Left ventricle myocardium inferior (tissue), 1 donor: ENCODE measurements at places on chromosomes 11 and 22. TPM values are rescaled to one million over a fixed set of nuclear protein-coding genes. Genes with fewer than 3 reads are reported as not detected.
A peak's percentile ranks its signal among the peaks of the same experiment; 100 is the strongest.

- H3K36me3 ChIP-seq, result no peaks in the 10 kb centered on the region
- no peaks in the 10 kb centered on the region for H3K27me3 ChIP-seq
- H3K4me3 ChIP-seq, result no peak overlapping the region
These were observed 69.2 kb upstream of the CCDC90B start for GRCh38 chr11:83355391-83355790.

DNA sequence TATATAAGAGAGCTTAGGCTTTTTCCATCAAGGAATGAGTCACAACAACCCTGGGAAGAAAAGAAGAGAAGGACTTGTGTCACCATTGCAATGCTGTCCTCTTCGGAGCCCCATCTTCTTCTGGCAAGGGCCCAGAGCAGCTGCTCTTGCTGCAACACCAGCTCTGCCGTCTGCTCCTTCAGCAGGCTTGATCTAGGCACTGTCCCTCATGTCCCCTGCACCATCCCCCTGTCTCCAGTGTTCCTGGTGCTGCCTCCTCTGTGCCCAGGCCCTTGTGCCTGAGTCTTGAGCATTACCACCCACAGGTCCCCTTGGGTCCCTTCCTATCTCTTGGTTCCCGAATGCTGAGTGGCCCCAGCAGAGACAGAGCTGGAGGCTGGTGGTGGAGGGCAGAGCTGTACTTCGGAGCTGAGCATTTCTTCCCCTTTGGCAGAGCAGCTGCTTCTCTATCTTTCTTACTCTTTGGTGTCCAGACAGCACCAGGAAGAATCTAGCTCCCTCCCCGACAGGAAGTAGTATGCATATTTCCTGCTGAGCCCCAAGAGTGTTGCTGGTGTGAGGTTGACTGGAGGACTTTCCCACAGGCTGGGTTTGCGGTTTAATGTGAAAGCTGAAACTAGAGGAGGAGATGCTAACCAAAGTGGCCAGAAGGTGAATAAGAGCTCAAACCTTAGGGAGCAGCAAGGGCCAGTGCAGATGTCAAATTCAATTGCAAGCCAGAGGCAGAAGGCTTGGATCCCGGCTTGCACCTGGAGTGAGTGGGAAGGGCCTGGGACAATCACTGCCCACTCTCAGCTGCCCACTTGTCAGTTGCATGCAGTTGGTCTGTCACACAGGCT, 27.8 kb downstream of the WEE1 start:
- no peak for DNase-seq
- no peak overlapping the region for H3K4me3 ChIP-seq
- H3K27me3 ChIP-seq, result no peaks in the 10 kb centered on the region
- H3K4me1 ChIP-seq, result peaks cover 8% of the 10 kb centered on the region
- no peaks in the 10 kb centered on the region for H3K36me3 ChIP-seq

Gene GPR137
- total RNA-seq, result 28.4 TPM

DNA sequence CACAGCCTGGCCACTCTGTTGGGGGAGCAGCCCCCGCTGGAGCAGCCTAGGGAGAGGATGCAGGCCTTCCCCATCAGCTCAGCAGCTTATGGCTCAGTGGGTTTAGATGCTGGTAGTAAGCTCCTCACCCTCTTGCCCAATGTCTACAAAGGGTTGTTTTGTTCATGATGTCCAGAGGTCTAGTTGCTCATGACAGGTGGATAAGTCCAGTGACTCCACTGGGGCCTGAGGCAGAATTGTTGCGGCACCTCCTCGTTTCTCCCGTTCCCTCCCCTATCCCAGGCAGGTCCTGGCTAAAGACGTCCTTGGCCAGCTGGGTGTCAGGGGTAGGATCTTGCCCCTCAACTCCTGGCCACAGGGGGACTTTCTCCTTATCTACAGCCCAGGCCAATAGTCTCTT, 233.5 kb upstream of the B3GAT1 start:
- DNase-seq, result no peak
- peaks cover 98% of the 10 kb centered on the region for H3K27me3 ChIP-seq
- no peaks in the 10 kb centered on the region for H3K36me3 ChIP-seq
- peaks cover 12% of the 10 kb centered on the region for H3K4me1 ChIP-seq

GRCh38 chr22:27598792-27599191, 202.8 kb downstream of the MN1 start:
- H3K27me3 ChIP-seq, result peaks cover 18% of the 10 kb centered on the region
- no peak overlapping the region for H3K27ac ChIP-seq
- no peaks in the 10 kb centered on the region for H3K36me3 ChIP-seq
- H3K4me1 ChIP-seq, result no peaks in the 10 kb centered on the region
- no peak overlapping the region for H3K4me3 ChIP-seq

DNA sequence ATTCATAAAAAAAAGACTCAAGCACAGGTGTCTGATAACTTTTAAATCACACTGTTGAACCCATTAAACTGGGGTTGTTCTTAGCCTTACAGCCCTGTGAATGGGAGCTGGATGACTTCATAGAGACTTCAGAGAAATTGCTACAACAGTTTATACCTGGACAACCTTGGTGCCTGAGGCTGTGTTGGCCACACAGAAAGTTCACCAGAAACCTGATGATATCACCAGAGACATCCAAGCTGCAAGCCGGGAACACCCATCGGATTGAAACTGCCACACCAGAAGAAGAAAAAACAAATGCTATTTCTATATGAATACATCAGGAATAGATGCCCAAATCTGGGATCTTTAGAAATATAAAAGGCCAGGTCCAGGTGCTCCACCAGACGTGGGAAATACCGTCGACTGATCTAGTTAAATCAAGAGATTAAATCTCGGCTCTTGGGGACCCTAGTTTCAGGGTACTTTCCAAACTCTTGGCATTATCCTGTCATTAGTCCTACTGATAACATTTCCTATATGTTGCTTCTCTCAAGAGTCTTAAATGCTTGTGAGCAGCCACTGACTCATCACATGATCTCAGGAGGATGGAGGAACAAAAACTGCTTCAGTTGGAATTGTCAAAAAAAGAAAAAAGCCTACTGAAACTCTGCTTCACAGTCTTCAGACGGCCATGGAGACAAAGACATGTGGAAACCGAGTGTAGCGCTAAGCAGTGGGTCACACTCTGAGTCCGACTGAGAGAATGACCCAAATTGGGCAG, 28.6 kb upstream of the APOL5 start:
- no peak for DNase-seq
- peaks cover 7% of the 10 kb centered on the region for H3K4me1 ChIP-seq
- H3K4me3 ChIP-seq, result no peak overlapping the region
- no peak overlapping the region for H3K27ac ChIP-seq

GRCh38 chr11:61359516-61359915, 2.2 kb downstream of the CYB561A3 start:
- H3K36me3 ChIP-seq, result peaks cover 12% of the 10 kb centered on the region
- no peak overlapping the region for H3K4me3 ChIP-seq
- no peaks in the 10 kb centered on the region for H3K27me3 ChIP-seq
- peaks cover 43% of the 10 kb centered on the region for H3K4me1 ChIP-seq

DNA sequence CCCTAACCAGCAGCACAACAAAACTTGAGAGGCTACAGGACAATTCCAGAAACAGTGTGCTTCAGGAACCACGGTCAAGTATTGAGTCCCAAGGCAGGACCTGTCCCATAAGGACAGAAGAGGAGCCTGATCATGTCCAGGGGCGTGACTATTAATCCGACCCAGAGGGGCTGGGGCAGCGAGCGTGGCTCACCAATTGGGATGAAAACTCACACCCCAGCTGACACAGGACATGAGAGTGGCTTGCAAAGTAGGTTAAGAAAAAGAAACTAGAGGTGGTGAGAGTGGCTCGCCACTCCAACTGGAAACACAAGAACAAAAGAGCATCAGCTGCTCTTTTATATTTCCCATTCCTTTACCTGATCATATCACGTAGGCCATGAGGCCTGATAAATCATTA, 16.0 kb upstream of the FEZ1 start:
- no peak for DNase-seq
- no peaks in the 10 kb centered on the region for H3K36me3 ChIP-seq
- H3K4me3 ChIP-seq, result no peak overlapping the region
- H3K27me3 ChIP-seq, result no peaks in the 10 kb centered on the region

Gene FIBIN
- 10.5 TPM for total RNA-seq

DNA sequence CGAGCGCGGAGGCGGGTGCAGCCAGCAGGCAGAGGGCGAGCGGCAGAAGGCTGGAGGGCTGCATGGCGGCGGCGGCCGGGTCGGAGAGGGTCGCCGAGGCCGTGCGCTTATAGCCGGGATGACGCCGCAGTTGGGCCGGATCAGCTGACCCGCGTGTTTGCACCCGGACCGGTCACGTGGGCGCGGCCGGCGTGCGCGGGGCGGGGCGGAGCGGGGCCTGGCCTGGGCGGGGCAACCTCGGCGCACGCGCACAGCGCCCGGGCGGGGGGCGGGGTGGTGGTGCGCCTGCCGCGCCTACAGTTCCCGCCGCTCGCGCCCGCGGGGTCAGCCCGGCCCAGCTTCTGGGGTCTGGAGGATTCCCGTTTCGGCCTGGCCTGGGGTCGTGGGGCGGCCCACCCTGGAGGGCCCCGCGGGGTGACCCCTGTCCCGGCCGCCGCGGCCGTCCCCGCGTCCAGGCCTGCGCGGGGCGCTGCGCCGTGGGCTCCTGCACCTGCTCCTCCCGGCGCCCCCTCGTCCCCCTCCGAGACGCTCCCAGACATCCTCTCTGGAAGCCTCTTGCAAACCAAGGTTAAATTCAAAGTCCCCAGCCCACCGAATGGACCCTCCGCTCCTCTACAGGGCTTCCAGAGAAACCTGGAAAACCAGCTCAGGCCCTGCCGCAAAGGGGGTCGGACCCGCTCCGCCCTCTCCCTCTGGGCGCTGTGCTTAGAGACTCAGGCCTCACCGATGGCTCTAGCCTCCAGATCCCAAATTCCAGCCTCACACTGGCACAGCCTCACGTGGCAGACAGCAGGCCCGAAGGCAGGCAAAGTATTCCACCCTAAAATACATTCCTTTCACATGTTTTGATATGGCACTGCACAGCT, at the start of gene CTSD:
CTSD (minus strand) TSS at position 132 of the 866 bp plus-strand sequence; CDS start at position 64, 68 bp downstream.
- peak within 1 kb of the TSS; percentile 99 for H3K4me3 ChIP-seq
- H3K27me3 ChIP-seq, result no peaks in the 10 kb centered on the region
- H3K4me1 ChIP-seq, result peaks cover 55% of the 10 kb centered on the region
- peaks cover 23% of the 10 kb centered on the region for H3K36me3 ChIP-seq
- peak; percentile 93 for DNase-seq
- peak within 1 kb of the TSS; percentile 98 for H3K27ac ChIP-seq

GRCh38 chr22:37119872-37120271, 10.4 kb upstream of the TMPRSS6 start:
- H3K4me3 ChIP-seq, result no peak overlapping the region
- H3K27me3 ChIP-seq, result peaks cover 74% of the 10 kb centered on the region
- H3K4me1 ChIP-seq, result no peaks in the 10 kb centered on the region

DNA sequence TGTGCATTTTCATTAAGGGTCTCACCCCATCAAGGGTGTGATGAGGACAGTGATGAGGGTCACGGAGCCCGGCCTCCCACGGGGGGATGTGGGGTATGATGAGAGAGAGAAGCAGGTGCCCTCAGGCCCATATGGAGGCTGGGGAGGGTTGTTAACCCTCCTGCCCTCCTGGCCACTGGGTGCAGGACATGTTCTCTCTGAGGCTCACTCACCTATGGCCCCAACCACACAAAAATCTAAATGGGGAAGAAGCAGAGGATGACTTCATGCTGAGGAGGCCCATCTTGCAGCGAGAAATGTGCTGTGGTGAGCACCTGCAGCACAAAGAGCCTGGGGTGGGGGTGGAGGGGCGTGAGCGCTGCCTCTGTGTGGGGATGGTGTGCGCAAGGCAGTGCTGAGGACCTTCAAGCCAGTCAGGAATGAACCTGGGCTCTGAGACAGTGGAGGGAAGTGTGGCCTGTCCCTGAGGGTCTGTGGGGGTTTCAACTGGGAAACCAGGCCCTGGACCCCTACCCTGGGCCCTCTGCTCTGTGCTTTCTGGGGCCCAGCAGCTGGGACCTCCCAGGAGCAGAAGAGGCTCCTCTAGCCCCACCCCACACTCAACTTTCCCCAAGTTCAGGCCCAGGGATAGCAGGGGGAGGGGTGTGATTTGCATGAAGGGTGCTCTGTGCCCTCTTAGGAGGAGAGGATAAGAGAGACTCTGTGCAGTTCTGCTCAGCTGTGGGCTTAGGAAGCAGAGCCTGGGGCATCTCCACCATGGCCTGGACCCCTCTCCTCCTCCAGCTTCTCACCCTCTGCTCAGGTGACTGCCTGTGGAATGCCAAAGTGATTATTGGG, 43.0 kb upstream of the TOP3B start:
- H3K27me3 ChIP-seq, result peaks cover 4% of the 10 kb centered on the region
- no peak overlapping the region for H3K27ac ChIP-seq
- H3K4me1 ChIP-seq, result no peaks in the 10 kb centered on the region
- H3K36me3 ChIP-seq, result no peaks in the 10 kb centered on the region

Gene TMPRSS4
- 0.30 TPM for total RNA-seq

DNA sequence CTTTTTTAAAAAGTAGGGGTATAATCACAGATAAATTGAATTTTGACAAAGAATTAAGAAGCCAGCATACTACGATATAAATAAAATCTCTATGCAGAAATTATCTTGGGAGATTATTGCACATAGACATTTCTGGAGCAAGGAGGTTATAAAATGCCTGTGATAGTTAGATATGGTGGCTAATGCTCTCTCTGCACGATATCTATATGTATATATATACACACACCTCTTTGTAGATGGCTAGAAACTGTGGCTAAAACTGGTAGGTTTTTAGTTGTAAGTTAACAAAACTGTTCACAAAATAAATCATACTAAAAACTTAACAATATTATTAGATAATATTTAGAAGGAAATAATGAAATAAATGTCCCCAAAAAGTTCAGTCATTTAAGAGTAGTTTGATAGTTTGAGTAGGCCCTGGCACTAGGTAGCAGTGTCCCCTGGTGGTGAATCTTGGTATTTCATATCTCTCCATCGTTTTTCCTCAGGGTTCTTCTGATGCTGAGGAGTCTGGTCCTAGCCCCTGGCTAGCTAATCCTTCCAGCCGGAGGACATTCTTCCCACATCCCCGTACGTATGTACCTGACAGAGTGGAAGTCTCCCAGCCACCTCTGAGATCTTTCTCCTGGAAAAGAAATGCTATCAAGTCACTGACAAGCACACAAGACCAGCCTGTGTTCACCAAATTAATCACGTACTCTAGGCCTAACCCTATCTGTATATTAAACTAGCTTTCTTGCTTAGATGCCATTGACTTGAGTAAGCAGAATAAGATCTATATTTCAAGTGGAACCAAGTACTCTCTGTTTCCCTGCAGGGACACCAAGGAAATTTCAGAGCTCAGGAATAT, 32.2 kb downstream of the ART5 start:
- H3K36me3 ChIP-seq, result no peaks in the 10 kb centered on the region
- no peak overlapping the region for H3K27ac ChIP-seq
- H3K4me1 ChIP-seq, result peaks cover 19% of the 10 kb centered on the region
- no peak for DNase-seq

- H3K36me3 ChIP-seq, result no peaks in the 10 kb centered on the region
- no peak overlapping the region for H3K27ac ChIP-seq
- no peaks in the 10 kb centered on the region for H3K27me3 ChIP-seq
These were observed 30.1 kb downstream of the SESN3 start for GRCh38 chr11:95200781-95201457.

GRCh38 chr11:120168108-120168959, 30.4 kb upstream of the TRIM29 start:
- H3K4me1 ChIP-seq, result peaks cover 21% of the 10 kb centered on the region
- peaks cover 91% of the 10 kb centered on the region for H3K27me3 ChIP-seq
- no peak overlapping the region for H3K27ac ChIP-seq
- peak overlapping the region; percentile 66 for H3K4me3 ChIP-seq
- no peaks in the 10 kb centered on the region for H3K36me3 ChIP-seq

Gene RNF169
- 9.6 TPM for total RNA-seq
